Stimulated activated CD8-positive, alpha-beta memory T cell treated with anti-CD3 and anti-CD28 coated beads, Interleukin-7, amount 100 ng/mL, for 1 hour (primary cell): ENCODE measurements at places on chromosomes 4 and X.

GRCh38 chr4:147644471-147644870 lies 27.3 kb downstream of the TMEM184C start:
- DNase-seq = no peak

DNA sequence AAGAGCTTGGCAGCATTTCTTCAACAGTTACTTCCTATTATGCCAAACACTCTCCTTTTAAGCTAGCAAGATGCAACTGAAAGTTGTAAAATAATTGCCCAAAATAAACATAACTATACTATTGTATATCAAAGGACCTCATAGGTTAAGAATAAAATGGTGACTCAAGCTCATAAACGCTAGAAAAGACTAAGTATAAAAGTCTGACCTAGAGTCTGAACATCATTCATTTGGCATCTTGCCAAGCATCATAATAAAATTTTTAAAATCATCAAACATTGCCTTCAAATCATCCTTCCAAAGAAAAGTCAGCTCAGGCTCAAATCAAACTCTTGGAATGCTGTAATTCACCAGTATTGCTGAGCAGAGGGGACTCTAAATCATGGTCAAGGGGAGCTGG lies 281.2 kb downstream of the QDPR start:
- DNase-seq = no peak

GRCh38 chr4:97404876-97405523 lies 738.3 kb downstream of the STPG2 start:
- DNase-seq = no peak

DNA sequence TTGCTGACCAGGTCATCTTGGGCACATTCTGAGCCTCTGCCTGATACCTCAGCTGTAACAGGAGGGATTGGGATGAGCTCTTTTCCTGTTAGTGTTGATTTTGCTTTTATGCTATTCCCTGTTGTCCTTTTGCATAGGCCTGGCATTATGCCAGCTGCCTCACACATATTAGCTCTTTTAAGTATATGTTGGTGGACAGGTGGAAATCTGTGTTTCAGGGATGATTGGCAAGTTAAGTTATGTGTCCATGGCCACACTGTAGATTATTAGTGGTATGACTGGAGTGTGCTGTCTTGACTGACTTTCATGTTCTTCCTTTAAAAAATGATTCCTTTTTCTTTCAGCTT lies 28.9 kb downstream of the NSD2 start:
- no peak for DNase-seq

DNA sequence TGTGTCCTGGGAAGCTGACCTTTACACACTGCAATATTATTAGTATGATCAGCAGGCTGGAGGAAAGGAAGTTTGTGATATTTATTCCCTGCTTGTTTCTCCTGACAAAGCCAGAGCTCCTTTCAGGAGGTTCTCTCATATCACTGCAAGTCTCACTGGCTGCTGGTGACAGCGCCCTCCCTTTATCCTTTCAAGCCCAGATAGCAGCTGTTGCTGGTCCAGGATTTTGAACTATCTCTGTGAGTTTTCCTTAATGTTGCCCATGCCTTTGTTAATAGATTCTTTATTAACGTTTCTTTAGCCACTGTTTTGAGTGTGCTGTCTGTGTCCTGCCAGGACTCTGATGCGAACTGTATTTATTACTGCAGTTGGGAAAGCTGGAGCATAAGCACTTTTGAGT lies 518.7 kb downstream of the C4orf33 start:
- DNase-seq = no peak

- no peak for DNase-seq
These were observed 13.1 kb upstream of the G3BP2 start for GRCh38 chr4:75686346-75686745.

DNA sequence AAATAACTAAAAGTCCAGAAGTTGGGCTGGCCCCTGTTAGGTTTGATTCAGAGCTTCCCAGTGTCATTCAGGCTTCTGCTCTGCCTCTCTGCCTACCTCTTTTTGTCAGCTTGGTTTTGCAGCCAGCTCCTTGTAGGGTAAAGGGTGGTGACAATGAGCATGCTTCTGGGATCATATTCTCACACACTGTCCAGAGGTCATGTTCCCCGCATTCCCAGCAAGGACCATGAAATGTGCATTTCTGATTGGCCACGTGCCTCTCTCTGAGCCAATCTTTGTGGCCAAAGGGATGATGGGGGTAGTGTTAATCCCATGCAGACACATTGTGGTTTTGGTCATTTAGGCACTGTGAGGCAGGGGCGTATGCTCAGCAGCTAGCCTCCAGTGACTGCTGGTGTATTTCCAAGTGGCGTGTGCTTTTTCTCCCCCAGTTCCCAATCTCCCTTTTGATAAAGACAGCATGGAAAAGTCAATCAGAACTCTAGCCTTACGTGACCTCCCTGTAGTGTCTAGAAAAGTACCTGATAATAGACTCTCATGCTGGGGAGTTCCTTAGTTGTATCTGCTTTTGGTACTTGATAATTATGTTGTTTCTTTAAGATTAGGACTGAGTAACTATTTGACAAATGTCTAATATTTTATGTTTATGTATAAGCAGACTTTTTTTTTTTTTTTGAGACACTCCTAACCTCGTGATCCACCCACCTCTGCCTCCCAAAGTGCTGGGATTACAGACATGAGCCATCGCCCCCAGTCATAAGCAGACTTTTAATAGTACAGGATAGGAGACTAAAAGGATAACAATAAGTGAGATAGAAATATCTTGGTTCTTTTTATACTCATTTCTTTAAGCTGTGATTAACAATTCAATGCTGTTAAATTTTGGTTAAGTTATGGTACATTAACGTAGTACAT lies 57.8 kb downstream of the KIAA0232 start:
- DNase-seq = no peak

DNA sequence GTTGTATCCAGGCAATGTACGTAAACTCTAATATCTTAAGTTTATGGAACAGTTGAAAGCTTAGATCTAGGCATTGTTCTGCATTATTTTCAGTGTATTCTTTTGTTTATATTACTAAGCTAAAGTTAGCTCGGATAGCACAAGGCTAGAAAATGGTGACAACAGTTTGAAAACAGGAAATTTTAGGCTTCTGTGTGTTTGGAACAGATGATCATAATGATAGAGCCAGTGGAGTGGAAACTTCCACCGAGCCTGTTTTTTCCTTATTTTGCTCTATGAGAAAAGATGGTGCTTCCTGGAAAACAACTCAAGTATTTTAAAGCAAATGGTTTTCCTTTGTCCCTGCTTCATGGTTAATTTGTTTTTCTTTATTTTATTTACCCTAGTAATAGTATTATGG lies 70.8 kb downstream of the GAB1 start:
- DNase-seq = no peak
